ENCODE measurements at places on chromosomes 16 and 17.

- DNase-seq = no peak
Measured at GRCh38 chr17:51997723-51998122, 160.8 kb downstream of the CA10 start.

DNA sequence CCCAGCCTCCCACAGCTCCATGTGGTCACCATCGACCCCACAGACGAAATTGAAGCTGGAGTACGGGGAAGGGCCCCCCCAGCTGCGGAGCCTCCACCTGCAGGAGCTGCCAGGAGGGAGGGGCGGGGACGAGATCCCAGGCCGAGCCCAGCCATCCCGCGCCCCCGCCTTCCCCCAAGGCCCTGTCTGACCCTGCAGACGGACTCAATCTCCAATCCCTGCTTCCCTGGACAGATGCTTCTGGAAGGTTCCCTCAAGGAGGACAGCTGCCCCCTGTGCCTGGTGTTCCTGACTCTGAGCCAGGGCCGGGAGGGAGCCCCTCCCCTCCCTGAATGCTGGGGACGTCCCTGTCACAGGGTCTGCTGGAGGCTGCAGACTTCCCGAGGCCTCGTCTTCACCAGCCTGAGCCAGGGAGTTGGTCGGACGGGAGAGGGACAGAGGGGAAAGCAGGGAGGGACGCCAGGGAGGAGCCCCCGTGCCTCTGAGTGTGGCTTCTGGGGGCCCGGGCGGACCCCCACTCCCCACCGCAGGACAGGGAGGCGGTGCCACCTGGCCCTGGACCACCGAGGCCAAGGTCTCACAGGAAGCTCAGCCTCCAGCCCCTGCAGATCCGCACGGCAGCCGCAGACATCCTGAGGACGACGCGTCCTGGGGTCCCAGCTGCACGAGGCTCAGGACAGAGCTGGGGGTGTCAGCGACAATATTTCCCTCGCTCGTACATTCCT, 21.3 kb upstream of the C1QTNF8 start:
- no peak for DNase-seq

GRCh38 chr16:72937360-72937759, 110.6 kb downstream of the ZFHX3 start:
- DNase-seq = no peak

GRCh38 chr17:29723278-29724047, 100.8 kb upstream of the CORO6 start:
- no peak for DNase-seq

DNA sequence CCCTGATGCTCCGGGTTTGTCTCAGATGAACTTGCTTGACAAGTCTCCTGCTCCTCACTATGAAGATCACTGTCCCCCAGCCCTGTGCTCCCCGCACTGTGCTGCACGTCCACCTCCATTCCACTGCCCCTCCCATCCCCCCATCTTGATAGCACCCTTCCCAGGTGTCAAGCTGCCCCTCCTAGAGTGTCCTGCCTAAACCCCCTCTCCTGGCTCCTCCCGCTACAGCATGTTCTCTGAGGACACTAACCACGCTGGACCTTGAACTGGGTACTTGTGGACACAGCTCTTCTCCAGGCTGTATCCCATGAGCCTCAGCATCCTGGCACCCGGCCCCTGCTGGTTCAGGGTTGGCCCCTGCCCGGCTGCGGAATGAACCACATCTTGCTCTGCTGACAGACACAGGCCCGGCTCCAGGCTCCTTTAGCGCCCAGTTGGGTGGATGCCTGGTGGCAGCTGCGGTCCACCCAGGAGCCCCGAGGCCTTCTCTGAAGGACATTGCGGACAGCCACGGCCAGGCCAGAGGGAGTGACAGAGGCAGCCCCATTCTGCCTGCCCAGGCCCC, 18.5 kb downstream of the DEXI start:
- DNase-seq = no peak

DNA sequence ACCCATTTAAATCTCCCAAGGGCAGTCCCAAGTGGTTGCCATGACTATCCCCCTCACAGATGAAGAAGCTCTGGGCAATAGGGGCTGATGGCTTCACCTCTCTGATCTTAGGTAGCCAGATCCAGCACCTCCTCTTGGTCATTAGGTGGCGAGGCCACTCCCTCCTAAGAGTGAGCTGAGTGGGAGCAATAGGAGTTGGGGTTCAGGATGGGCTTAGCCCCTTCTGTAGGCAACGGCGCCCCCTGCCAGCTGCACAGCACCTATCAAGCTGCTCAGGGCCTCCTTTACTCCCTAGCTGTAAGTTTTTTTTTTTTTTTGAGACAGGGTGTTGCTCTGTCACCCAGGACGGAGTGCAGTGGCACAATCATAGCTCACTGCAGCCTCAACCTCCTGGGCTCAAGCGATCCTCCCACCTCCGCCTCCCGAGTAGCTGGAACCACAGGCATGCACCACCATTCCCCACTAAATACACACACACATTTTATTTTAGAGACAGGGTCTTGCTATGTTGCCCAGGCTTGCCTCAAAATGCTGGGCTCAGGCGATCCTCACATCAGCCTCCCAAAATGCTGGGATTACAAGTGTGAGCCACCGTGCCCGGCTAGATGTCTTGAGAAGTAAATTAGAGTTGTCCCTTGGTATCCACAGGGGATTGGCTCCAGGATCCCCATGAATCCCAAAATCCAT, 3.5 kb upstream of the RRAD start:
- no peak for DNase-seq

GRCh38 chr17:72376526-72377345, 255.9 kb downstream of the SOX9 start:
- DNase-seq = no peak

- DNase-seq = no peak
Measured at GRCh38 chr16:17839272-17839671, 368.5 kb upstream of the XYLT1 start.

DNA sequence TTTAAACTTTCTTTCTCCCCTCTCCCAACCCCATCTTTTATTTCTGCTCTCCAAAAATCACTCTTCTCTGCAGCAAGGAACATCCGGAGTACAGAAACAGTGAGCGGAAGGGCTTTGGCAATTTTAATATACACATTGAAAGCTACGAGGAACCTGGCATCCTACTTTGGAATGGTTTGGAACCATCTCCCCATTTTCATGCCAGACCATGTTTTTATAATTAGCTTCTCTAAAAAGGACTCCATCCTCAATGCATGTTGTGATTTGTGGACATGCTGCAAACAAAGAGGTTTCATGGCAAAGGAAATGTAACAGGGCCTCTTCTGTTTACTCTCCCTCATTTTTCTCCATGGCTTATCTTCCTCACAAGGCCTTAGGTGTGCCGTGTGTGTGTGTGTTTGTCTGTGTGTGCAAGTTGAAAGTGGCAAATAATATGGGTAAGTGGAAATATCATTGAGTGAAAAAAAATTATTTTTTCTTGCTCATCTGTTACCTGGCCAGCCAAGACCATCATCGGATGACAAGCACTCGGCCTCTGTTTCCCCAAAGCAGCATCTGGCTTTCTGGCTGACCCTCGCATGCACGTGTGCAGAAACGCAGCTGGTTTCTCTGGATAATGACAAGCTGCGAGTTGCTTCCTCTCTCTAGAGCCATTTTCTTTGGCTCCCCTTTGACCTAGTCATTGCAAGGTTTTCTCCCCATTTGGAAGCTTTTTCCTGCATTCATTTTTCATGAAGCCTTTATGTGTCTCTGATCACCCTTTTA, 585.0 kb downstream of the TMEM114 start:
- no peak for DNase-seq

GRCh38 chr16:49581630-49582298, 208.2 kb downstream of the C16orf78 start:
- DNase-seq = no peak

DNA sequence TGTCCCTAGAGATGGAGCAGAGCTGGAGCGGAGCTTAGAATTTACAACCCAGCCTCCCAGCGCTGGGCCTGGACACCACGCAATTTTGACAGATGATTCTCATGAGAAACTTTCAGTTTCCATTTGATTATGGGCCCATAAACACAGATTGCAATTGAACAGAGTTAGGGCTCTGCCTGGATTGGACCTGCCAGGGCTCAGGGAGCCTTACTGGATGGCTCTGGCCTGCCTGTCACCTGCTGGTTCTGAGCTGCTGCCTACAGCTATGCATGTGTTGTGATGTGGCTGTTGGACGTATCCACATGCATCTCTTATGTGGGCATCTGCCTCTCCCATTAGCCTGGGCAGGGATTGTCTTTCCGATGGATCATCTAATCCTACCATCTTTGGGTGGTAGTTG, 73.4 kb upstream of the SDK2 start:
- no peak for DNase-seq

GRCh38 chr17:27381007-27381501, 75.2 kb upstream of the KSR1 start:
- DNase-seq = no peak

- no peak for DNase-seq
Measured at GRCh38 chr17:16989230-16989952, 17.5 kb upstream of the TNFRSF13B start.

DNA sequence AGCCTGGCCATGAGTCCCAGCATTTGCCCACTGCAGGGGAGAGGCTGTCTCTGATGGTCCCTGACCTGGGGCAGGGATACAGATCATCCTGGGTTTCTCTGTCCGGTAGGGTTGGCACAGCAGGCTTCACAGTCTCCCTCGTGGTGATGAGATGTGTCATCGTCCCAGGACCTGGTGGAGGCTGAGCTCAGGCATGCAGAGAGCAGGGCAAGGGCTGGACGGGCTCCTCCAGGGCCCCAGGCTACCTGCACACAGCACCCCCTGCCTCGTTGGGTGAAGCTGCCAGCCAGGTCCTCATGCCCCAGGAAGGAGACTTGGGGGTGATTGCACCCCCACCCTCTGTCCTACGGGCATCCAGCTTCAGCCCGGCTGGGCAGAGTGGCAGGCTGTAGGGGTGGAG, 155.8 kb upstream of the GSE1 start:
- DNase-seq = no peak

DNA sequence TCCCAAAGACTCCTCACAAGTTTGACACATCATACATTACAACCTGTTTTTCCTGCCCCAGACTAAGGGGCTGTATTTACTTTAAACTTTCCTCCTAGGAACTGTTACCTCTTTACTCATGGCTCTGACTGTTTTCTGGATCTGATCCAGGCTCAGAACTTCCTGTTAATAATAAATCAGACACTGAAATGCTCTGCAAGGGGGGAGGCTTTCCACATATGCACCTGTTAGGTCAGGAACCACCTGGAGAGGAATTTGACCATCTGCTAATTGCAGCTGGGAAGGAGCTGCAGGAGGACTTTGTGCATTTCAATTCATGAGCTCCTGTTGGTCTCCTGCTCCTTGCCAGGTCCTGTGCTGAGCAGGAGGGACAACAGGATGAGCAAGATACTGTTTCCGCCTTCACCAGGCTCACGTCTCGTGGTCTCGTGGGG, 476.9 kb upstream of the CDH5 start:
- DNase-seq = no peak
